Adrenal gland (tissue), 19 donors: ENCODE measurements at places on chromosomes 13 and 19. TPM values are rescaled to one million over a fixed set of nuclear protein-coding genes. Genes with fewer than 3 reads are reported as not detected.

GRCh38 chr19:57280962-57281400 is 696 bp downstream of the ZNF460 start:
- DNase-seq, result no peak

GRCh38 chr19:1360818-1361461 is 22.8 kb upstream of the NDUFS7 start:
- peak; percentile 72 for DNase-seq

GRCh38 chr13:109867766-109868165 is 81.4 kb upstream of the IRS2 start:
- no peak for DNase-seq

GRCh38 chr19:14519860-14520407 is 1.7 kb upstream of the DNAJB1 start:
- peak; percentile 81 for DNase-seq

Gene BST2
- 304 TPM for polyA plus RNA-seq

Gene MAP4K1
- 6.8 TPM for polyA plus RNA-seq

GRCh38 chr19:39224910-39225309 is 19.9 kb downstream of the IFNL3 start:
- no peak for DNase-seq

DNA sequence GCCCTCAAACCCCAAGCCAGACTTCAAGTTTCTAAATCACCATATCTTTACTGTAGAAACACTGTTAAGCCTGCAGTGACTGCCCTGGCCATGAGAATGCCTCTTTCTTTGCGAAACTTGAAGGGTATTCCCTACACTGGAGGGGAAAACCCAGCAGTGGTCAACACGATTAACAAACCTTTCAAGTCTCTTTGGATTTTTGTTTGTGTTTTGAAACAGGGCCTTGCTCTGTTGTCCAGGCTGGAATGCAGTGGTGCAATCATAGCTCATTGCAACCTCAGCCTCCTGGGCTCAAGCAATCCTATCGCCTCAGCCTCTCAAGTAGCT is 17.4 kb upstream of the POMP start:
- DNase-seq, result no peak

DNA sequence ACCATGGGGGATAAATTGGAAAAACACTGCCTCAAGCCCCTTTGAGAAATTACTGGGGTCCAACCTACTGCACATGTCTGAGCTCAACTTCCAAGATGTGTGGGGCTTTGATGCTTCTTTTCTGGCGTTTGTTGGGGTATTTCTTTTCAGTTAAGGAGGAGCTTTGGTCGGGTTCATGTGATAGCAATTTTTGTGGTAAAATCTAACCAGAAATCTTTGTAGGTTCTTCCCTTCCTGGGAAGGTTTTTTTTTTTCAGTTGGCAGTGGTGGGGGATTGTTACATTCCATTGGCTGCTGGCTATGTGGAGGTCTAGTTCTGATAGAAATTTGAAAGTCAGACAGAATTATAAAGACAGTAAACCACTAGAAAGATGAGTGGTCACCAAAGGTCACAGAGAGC is 327.8 kb downstream of the ATP8A2 start:
- no peak for DNase-seq

DNA sequence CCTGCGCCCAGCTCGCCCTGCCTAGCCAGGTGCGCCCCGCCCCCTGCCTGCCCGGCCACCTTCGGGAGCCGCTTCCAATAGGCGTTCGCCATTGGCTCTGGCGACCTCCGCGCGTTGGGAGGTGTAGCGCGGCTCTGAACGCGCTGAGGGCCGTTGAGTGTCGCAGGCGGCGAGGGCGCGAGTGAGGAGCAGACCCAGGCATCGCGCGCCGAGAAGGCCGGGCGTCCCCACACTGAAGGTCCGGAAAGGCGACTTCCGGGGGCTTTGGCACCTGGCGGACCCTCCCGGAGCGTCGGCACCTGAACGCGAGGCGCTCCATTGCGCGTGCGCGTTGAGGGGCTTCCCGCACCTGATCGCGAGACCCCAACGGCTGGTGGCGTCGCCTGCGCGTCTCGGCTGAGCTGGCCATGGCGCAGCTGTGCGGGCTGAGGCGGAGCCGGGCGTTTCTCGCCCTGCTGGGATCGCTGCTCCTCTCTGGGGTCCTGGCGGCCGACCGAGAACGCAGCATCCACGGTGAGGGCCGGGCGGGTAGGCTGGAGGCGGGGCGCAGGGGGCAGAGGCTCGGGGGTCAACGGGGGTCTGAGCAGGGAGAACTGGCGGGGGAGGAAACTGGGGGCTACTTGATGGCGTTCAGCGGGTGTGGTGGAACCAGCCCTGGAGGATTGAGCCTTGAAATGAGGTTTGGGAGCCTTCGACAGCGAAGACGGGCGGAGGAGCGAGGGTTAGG is at the start of gene SPINT2:
SPINT2 (plus strand) TSS at position 88 of the 727 bp plus-strand sequence; CDS start at position 408, 320 bp downstream.
- DNase-seq, result no peak

GRCh38 chr13:75566658-75567057 is 17.1 kb downstream of the UCHL3 start:
- DNase-seq, result no peak

GRCh38 chr13:41056194-41056593 is 5.1 kb upstream of the WBP4 start:
- DNase-seq, result no peak

DNA sequence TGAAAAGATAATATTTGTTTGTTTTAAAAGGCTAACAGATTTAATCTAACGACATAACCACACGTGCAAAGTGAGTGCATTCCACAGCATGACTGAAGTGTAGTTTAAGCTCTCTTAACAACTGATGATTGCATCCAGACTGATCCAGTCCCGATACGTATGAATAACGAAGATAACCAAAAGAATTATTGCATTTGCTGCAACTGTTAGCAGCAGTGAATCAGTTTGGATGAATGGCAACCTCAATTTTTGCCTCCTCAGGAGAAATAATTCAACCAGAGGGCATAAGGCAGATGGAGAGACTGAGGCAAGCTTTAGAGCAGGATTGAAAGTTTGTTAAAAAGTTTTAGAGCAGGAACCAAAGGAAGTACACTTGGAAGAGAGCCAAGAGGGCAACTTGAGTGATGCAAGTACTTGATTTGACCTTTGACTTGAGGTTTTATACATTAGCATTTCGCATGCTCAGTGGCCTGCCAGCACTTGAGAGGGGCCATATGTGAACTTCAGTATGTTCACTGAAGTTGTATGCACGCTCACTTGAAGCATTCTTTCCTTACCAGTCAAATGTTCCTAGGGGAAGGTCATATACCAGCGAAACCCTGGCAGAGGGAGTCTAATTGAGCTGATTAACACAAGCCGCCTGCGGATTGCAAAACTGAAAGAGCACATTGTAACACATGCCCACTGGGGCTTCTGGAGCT is 835.0 kb upstream of the PCDH20 start:
- DNase-seq, result no peak

Gene NLRP7
- polyA plus RNA-seq, result not detected

- no peak for DNase-seq
Observed at GRCh38 chr13:65836066-65836465, 1394.1 kb downstream of the PCDH9 start.

DNA sequence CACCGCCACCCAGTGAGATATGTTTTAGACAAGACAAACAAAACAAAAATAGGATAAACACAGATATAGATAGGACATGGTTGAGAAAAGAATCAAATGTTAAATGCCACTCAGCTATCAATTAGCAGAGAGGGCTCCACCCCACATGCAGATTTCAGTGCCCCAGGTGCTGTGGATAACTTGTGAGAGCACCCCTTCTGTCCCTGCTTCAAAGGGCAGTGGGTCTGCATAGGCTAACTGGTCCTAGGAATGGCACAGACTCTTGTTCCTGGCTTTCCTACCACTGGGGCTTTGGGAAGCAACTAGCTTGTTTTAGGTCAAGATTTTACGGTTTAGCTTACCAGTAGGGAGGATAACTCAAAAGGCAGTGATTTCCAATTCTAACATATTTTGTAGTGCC is 460.3 kb downstream of the TSHZ3 start:
- DNase-seq, result no peak

GRCh38 chr13:69903081-69903480 is 204.5 kb upstream of the ATXN8OS start:
- DNase-seq, result no peak

- no peak for DNase-seq
Observed at GRCh38 chr13:24288870-24289269, 20.5 kb upstream of the C1QTNF9 start.

DNA sequence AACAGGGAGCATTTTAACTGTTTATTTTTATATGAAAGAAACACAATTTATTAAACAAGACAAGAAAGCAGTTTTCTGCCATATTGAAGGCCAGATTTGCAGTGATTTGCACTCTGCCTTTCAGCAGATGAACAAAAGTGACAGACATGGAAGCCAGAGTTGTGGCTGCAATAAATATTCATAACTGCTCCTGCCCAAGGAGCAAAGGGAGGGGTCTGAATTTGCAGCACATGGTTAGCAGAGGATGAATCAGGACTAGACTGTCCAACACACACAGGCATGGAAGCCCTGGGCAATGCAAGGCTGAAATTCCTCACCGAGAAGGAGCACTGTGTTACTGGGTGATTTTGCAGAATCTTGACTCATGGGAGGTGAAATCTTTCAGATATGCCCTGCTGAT is 418.2 kb downstream of the DCT start:
- no peak for DNase-seq

- no peak for DNase-seq
Observed at GRCh38 chr19:57078802-57079201, 41.0 kb upstream of the USP29 start.

Gene APOC1
- polyA plus RNA-seq, result 2,292 TPM

- no peak for DNase-seq
Observed at GRCh38 chr13:32976912-32977311, 39.3 kb upstream of the KL start.

DNA sequence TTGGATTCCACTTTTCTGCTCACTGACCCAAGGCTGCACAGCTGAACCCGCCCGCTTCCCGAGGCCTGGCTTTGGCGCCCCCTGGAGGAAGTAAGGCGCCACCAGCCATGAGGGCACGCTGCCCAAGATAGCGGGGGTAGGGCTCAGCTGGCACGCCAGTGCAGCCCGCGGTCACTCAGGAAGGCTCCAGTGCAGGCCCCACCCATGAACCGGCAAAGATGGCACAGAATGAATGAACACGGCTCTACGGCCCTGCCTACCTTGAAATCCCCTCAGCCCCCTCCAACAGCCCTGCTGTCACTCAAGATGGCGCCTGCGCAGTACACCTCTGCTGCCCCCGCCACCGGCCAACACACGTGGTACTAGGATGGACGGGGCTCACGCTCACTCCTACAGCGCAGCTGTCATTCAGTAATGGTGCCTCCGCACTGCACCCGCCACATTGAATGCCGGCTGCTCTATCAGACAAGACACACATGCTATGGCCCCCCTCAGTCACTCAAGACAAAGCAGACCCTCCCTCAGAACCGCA is 3.0 kb downstream of the PEG3 start:
- DNase-seq, result peak; percentile 89

GRCh38 chr13:22497991-22498780 is 682.6 kb upstream of the SGCG start:
- DNase-seq, result no peak

Gene C2CD4C
- polyA plus RNA-seq, result not detected

DNA sequence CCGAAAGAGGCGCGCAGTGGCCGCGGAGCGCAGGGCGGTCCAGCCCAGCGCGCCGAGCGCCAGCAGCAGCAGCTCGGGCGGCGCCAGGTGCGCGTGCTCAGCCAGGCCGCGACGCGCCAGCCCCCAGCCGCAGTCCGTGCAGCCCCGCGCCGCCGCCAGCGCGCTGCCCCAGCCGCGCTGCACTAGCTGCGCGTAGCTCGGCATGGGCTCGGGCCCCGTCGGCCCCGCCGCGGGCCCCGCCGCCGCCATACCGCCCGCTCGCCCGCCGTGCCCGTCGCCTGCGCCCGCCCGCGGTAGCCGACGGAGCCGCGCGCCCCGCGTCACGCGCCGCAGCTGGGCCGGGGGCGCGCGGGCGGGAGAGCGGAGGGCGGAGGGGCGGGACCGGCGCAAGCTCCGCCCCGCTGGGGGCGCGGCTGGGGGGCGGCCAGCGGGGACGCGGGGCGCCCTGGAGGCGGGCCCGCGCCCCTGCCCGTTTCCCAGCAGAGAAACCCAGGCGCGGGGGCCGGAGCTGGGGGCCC is at the start of gene CERS1:
CERS1 (minus strand) TSS at position 335 of the 518 bp plus-strand sequence; CDS start at position 249, 86 bp downstream.
- DNase-seq, result no peak
